ENCODE measurements at places on chromosomes 11 and 22. TPM values are rescaled to one million over a fixed set of nuclear protein-coding genes. Genes with fewer than 3 reads are reported as not detected.

MPST gene
- polyA plus RNA-seq: 70.7 TPM

DNA sequence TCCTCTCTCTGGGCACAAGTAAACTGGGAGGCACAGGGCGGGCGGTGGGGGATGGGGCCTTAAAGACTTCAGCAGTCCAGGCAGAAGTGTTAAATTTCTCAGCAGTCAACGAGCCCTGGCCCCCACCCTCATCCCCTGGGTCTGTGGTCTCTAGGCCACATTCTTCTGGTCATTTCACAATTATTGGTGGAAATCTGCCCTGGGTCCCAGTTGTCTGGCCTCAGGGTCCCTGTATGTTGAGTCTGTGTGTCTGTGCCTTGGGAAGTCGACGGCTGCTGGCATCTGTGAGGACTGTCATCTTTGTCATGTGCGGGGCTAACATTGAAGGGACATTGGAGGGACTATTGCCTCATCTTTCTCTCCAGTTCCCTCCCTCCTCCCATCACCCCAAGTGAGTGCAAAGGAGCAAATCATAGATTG, 1.7 kb downstream of the TSPAN18 start:
- DNase-seq: no peak

- no peak for DNase-seq
Measured at GRCh38 chr11:134170177-134170918, 53.4 kb downstream of the NCAPD3 start.

DNA sequence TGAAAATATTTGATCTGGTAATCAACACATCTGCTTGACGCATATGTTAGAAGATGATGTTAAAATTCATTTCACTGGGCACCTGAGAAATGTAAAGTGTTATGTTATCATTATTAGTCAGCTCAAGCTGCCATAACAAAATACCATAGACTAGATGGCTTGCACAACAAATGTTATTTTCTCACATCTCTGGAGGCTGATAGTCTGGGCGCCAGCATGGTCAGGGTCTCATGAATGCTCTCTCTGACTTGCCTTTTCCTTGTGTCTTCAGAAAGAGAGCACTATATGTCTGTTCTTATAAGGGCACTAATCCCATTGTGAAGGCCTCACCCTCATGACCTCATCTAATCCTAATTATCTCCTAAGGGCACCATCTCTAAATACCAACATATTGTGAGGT, 435.3 kb downstream of the NELL1 start:
- no peak for DNase-seq

DNA sequence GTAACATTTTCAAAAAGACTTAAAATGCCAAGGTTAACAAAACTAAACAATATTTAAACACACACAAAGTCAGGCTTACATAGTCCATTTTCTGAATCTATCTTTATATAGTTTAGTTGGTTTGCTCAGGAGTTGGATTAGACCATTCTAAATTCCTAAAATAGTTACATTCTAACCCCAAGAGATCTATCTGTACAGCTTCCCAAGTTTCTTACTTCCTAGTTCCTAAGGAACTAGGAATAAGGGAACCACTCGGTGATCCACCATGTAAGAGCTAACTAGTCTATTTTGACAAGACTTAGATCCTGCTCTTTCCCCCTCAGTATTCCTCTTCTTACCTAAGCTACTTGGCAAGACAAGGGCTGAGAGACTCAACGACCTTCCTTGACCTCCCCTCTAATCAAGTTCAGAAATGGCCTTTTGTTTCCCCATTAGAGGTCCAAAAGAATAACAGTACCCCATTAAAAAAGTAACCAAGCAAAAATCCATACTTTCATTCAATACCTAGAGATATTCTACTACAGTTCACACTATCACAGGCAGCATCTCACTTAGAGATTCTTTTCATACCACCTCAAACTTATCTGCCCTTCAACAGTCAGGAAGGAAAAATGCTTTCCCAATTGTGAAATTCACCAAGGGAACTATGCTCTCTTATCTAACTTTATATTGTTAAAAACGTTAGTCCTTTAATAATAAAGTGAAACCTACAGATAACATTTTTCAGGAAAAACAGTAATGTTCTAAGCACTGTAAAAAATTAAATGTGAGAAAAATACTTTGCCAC, 253.1 kb downstream of the TTC28 start:
- no peak for DNase-seq

Data from lung (tissue), 17 donors.